Astrocyte (in vitro differentiated cells and primary cell): ENCODE measurements at places on chromosomes 16 and 17. TPM values are rescaled to one million over a fixed set of nuclear protein-coding genes. Genes with fewer than 3 reads are reported as not detected.

The GLYR1 gene
- 69.9 and 77.8 TPM in 2 replicates for total RNA-seq

- no peak for DNase-seq
Measured at GRCh38 chr17:28228986-28229729, 89.8 kb upstream of the TMEM97 start.

The GAST gene
- total RNA-seq = not detected in 2 replicates

The PLLP gene
- 0.14 and 0.93 TPM in 2 replicates for total RNA-seq

- no peak for DNase-seq
Measured at GRCh38 chr16:11224894-11225676, 30.9 kb downstream of the SOCS1 start.

GRCh38 chr17:72715906-72716572 lies 376.4 kb downstream of the SLC39A11 start:
- DNase-seq = peak; percentile 97

- no peak for DNase-seq
Measured at GRCh38 chr16:73485880-73486279, 438.0 kb upstream of the ZFHX3 start.

- no peak for DNase-seq
Measured at GRCh38 chr16:50836121-50836621, 94.3 kb downstream of the CYLD start.

GRCh38 chr17:47834756-47835155 lies 3.3 kb downstream of the LRRC46 start:
- DNase-seq = no peak
